SK-N-DZ (cell line): ENCODE measurements at places on chromosomes 3 and 15.

GRCh38 chr3:195258449-195259153, 12.4 kb downstream of the XXYLT1 start:
- DNase-seq: no peak

GRCh38 chr3:104411757-104412156, 955.0 kb upstream of the ALCAM start:
- no peak for DNase-seq

DNA sequence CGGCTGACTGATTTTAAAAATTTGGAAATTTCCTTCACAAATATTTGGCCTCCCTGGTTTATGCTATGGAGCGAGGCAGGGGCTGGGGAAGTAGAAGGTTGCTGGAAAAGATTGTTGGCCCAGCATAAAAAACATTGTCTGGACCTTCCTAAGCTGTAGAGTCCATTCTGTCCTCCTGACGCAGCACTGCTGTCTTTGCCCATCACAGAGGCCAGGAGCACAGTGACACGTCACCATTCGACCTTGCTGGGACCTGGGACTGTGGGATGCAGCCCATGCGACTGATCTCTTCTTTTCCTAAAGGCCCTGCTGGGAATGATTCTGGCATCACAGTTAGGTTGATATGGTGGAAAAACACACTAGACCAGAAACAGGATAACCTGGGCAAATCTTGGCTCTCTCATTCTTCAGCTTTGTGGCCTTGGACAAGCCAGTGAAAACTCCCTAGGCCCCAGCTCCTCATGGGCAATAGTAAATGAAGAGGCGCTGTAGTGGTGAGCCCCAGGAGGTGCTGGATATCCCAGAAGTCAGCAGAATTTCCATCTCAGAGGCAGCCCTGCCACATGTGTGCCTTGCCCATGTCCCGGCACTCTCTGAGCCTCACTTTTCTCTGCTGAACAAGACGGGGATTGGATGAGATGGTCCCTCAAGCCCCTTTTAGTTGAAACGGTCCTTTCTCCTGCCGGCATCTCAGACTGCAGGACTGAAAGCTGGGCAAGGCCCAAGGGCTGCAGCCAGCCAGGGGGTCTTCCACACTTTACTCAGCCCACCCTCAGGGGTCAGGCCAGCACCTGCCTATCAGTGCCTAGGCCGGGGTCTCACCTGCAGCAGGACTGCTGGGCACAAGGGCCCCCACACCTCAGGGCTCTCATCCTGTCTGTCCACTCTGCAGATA, 69.6 kb downstream of the SENP2 start:
- no peak for DNase-seq

DNA sequence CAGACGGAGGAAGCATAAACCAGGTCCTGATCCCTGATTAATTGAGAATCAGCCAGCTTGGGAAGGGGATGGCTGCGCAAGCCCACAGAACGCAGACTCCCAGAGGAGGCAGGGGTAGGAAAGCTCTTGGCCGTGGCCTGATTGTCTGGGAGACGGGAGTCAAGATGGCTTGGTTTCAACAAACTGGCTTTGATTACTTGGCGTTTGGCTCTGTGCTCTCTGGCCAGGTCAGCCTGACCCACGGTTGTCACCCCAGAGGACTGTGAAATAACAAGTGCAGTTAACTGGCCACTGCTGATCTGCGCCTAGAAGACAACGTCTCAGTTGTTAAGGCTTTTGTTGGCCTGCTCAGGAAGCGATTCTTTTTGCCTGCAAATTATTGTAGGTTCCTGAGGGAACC, 387.0 kb upstream of the PROK2 start:
- DNase-seq: no peak

DNA sequence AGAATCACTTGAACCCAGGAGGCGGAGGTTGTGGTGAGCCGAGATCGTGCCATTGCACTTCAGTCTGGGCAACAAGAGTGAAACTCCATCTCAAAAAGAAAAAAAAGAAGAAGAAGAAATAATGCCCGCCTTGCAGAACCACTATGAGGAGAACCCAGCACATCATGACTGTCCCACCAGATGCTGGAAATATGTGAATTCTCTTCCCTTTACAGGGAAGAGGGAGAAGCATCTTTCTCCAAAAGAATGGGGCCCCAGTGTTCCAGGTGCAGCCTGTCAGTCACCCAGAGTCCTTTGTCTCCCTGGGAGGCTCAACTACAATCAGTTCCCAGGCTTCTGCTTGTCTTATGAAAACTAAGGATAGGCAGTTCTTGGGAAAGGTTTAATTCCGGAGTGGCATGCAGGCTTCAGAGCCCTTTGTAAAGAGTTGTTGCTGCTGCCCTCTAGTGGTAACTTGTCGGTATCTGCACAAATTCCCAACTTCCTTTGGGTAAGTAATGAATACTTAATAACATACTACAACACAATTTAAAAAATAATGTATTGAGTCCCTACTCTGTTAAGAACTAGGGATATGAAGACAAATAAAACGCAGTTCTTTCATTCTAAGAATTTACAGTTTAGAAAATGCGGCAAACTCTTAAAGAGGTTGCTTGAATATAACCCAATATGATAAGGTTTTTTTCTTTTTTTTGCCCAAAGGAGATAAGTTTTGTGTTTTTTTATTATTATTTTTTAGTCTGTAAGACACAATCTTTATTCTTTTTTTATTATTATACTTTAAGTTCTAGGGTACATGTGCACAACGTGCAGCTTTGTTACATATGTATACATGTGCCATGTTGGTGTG, 18.6 kb upstream of the TICRR start:
- peak; percentile 74 for DNase-seq

GRCh38 chr3:136396916-136397315, 146.8 kb downstream of the PCCB start:
- no peak for DNase-seq

DNA sequence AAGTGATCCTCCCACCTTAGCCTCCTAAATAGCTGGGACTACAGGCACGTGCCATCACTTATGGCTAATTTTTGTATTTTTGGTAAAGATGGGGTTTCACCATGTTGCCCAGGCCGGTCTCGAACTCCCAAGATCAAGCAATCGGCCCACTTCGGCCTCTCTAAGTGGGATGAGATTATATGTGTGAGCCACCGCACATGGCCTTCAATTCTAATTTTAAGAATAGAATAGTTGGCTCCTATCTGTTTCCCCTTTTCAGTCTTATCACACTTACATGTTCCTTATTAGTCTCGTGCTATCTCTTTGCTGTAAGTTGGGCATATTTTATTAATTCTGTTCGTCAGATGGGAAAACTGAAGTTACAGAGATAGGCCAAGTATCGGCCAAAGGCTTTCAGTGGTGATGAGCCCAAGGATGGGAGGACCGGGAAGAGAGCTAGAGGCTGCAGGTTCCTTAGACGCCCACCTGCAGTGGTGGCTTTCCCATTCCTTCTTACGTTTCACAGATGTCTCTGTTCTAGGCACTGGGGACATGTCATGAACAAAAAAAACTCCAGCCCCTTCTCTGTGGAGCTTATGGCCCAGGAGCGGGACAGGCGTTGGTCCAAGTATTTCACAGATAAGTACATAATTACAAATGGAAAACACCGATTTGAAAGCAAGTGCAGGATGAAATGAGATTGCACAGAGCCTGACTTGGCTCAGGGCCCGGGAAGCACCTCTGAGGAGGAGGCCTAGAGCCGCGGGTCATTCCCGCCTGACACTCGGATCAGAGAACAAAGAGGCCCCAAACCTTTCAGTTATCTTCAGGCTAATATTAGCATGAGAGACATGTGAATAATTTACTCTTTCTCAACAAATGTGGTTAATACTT, 91.1 kb upstream of the KLF13 start:
- peak; percentile 25 for DNase-seq

- no peak for DNase-seq
Measured at GRCh38 chr3:184037816-184038215, 6.3 kb downstream of the HTR3D start.

DNA sequence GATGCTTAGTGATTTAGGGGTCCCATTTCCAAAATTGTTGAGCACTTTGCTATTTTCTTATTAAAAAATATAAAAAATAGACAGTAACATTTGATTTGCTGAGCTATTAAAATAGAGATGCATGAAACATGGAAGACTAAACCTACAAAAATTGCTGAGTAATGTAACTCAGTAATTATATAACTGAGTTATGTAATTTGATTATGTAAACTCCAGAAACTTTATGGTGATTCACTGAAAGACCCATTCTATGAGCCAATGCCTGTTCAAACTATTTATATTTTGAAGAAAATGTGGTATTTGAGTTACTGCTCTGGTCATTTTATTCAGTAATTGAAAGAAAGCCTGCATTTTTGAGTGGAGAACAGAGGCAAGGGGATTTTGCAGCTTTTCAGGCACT, 1221.5 kb upstream of the ALCAM start:
- DNase-seq: peak; percentile 7

DNA sequence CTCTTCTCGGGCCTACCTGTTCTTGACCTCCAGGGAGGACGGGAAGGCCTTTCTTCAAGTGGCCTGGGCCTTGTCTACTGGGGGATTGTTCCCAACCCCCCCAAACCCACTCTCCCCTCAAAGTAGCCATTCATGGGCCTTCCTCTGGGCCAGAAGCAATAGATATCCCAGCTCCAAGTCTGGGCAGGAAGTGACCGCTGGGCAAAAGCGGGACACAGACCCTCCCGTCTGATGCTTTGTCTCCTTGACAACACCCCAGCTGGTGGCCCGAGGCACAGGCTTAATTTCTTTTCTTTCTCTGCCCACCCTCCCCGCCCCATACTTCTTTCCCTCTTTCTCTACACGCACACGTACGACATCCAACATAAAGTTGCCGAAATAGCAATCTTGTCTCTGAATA, 41.4 kb upstream of the FEZF2 start:
- DNase-seq: no peak

GRCh38 chr15:56495053-56495452, 30.1 kb upstream of the MNS1 start:
- no peak for DNase-seq

DNA sequence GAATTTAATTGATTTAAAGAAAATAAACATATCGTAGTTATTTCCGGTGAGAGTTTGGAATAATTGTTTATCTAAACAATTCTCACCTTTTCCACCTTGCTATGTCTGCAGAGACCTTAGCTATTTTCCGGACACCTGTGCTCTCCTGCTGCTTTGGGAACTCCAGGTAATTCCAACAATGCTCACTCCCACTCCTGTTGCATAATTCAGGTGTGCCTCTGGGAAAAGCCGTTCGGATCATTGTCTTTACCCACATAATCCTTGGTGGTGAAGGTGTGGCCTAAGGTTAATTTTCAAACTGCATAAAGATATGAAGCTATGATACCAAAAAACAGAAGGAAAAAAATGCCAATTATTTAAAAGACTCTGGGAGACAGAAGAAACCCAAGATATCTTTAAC, 59.4 kb downstream of the LDHAL6B start:
- no peak for DNase-seq

DNA sequence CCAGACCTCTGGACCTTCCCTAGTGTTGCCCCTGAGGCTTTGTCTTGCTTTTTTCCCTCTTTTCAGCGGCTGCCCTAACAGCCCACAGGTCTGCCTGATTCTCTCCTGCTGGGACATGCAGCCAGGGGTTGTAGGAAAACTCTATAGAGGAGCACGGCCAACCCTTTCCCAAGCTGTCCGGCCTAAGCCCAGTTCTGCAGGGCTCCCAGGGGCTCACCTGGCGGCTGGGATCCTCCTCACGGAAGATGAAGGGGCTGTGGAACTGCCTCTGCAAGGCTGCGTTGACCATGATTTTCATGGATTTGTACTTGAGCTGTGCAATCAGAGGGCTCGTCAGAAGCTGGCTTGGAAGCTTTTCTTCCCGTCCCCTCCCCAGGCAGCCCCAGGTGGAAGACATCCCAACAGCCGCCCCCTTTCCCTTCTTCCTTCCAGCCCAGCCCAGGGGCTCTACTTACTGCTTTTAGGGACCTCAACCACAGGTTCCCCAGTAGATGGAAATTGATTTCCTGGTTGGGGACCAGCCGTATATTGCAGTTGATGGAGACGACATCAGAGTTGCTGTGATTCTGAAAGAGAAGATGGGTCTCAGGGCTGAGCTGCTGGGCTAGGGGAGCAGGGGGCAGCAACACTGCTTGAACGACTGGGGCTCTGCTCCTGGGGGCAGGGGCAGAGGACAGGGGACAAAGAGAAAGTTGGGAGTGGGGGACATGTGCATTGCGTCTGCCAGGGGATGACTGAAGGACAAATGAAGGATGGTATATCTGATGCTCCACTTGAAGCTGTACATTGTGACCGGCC, 29.8 kb downstream of the FEM1B start:
- no peak for DNase-seq

DNA sequence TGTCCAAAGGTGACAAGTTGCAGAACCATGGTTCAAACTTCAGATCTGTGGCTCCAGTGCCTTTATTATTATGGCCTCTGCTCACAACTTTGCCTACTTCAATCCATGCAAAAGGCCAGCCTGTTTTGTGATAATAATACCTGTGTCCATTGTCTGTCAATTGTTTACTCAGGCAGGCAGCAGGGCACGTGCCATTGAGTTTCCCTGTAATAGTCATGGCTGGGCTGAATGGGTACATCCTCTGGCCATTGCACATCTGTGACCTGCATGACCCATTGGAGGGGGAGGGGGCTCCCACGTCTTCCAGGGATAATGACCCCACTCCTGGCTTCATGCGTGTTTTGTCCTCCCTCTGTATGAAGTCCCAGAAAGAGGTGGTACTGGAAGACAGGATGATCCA, 215.4 kb downstream of the SSR3 start:
- DNase-seq: no peak

DNA sequence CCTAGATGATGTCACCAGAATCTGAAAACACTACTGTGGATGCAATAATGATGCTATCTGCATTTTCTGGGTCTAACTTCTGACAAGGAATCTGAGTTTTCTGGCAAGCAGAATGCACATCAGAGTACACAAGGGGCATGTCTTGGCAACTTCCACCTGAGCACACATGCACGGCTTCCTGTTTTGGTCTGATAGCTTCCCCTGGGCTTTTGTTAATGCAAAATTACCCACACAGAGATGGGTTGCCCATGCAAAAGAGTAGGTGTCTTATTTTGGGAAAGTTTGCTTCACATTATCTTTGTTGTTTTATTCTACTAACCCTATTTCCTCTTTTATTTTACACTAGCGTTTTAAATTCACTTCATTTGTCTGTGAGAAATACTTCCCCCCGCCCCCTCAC, 74.2 kb upstream of the SATB1 start:
- DNase-seq: no peak

DNA sequence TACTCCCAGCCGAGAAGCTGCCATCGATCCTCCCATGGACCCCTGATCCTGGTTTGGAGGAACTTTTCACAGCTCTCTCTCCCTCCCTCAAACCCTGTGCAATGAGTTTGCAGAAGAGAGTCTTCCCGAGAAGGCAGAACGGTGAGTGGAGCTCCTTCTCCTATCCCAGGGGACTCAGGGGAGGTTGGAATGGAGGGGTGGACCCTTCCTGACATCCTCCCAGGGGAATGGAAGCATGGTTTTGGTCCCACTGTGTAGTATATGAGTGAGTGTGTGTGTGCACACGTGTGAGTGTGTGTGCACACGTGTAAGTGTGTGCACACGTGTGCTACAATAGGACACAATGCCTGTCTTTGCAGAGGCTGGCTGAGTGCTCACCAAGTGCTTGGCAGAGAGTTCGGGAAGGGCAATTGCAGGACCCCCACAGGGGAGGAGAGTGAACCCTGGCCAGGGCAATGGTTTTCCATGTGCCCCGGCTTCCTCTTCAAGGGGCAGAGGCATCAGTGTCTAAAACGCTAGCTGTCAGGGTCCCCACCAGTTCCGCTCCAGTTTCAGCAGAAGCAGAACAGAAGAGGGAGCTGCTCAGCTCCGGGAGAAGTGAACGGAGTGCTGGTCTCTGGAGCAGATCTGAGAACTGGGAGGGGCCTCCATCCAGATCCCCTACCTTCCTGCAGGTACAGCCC, 13.8 kb upstream of the IL16 start:
- no peak for DNase-seq

- no peak for DNase-seq
Measured at GRCh38 chr3:164380156-164380555, 698.1 kb downstream of the SI start.
